CD4-positive, alpha-beta T cell treated with Interleukin-6 for 4 hours (primary cell): ENCODE measurements at places on chromosomes 5 and 9.

- DNase-seq = no peak
Measured at GRCh38 chr5:32779754-32780415, 68.8 kb downstream of the NPR3 start.

- DNase-seq = no peak
Measured at GRCh38 chr9:105118636-105119035, 125.8 kb upstream of the SLC44A1 start.

GRCh38 chr9:81430727-81431126 lies 258.6 kb downstream of the TLE1 start:
- no peak for DNase-seq

DNA sequence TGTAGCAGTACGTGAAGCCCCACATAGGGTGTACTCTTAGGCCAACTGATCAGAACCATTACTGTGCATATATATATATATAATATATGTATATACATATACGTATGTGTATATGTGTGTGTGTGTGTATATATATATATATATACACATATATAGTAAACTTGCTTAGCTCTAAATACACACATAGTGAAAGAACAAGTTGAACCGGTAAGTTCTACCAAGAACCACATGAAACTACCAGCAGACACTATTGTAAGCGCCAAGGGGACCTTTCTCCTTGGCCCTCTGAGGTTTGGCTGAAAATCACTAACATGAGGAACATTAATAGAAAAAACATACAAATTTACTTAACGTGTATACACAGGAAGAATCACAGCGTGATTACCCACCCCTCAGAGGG lies 1.8 kb upstream of the TARS1 start:
- DNase-seq = no peak

- no peak for DNase-seq
Measured at GRCh38 chr5:79590396-79590999, 21.7 kb upstream of the TENT2 start.

DNA sequence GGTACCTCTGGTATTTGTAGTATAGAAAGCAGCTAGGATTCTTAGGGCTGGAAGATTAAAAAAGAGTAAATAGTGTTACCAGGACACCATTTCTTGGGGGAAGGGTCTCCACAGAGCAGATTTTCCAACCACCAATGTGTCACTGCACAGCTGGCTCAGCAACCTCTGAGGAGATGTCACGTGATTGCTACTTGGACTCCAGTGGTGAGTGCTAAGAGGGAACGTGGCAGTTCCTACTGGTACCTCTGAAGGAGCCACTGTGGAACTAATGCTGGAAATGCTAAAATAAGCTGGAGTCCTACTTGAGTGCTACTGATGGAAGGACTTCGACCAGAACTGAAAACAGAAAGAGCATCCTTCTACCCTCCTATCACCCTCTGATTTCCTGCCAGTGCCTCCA lies 36.1 kb upstream of the SPDL1 start:
- DNase-seq = no peak

GRCh38 chr5:7321724-7322123 lies 74.2 kb upstream of the ADCY2 start:
- DNase-seq = no peak

- no peak for DNase-seq
Measured at GRCh38 chr9:99749641-99750040, 72.0 kb upstream of the NR4A3 start.

GRCh38 chr5:150486402-150487198 lies 21.3 kb upstream of the NDST1 start:
- DNase-seq = peak; percentile 44

- no peak for DNase-seq
Measured at GRCh38 chr5:134714120-134714519, 24.2 kb upstream of the CAMLG start.

DNA sequence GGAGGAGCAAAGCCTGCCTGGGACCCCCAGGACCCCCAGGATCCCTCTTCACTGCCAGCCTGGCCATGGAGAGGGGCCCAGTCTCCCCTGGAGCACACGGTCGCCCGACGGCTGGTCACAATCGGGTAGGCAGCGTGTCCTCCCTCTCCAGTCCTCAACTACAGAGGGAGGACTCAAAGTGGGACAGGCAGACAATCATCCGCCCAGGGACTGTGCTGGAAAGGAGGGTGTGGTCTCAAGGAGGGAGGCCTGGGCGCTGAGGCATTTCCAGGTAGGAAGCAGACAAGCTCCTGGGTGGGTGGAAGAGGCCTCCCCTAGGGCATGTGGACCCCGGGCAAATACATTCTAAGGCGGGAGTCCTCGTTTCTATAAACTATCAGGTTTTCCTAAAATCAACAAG lies 93.2 kb upstream of the ADAMTS2 start:
- no peak for DNase-seq

- no peak for DNase-seq
Measured at GRCh38 chr5:132114150-132115121, 40.8 kb downstream of the CSF2 start.
